ENCODE measurements at places on chromosomes 16 and 17. TPM values are rescaled to one million over a fixed set of nuclear protein-coding genes. Genes with fewer than 3 reads are reported as not detected.

DNA sequence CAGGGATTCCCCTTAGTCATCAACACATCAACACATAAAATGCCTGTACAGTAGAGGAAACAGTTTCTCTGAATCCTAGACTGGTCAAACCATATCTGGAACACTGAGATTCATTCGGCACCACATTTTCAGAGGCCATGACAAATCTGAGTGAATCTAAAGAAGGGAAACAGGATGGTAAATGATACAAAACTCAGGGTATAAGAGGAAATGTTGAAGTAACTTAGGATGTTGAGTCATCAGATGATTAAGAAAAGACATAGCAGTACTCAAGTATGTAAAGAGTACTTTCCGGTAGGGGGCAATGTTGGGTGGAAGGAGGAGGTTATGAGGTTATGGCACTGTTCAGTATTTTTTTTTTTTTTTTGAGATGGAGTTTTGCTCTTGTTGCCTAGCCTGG lies 358.5 kb upstream of the PMFBP1 start:
- DNase-seq = peak; percentile 38

DNA sequence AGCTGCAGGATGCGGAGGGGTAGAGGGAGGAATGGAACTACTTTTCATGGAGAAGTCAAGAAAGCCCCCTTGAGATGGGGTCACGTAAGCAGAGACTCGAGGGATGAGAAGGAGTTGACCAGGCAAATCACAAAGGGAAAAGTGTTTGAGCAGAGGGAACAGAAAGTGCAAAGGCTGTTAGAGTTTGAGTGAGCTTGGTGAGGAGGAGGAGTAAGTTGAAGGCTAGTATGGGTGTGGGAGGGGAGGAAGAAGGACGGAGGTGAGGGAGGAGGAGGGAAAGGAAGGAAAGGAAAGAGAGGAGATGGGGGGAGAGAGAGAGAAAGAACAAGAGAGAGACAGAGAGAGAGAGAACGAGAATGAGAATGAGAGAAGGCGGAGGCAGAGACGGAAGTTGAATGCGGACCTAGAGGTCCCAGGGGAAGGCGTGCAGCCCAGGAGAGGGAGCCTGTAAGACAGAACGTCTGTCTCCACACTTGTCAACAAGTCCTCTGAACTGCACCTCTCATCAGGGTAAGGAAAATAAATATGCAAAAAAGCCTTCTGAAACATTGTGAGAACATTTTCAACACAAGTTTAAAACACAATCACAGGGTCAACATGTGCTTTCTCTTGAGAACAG lies 279.8 kb upstream of the EEF2KMT start:
- no peak for DNase-seq

DNA sequence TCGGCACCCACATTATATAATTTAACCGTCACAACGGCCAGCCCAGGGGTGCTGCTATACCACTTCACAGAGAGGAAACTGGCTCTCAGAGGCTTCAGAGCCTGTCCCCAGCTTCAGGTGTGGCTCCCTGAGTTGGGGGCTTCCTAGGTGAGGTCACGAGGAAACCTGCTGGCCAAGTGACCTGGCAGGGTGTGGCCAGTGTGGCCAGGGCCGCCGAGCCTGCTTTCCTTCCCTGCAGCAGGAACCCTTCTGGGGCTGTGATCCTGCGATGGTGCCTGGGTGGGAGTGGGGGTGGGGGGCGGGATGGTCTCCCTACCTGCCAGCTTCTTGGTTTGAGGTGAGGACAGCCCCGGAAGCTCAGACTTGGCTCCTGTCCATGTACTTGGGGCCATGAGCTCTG lies 39.9 kb downstream of the ADCY7 start:
- no peak for DNase-seq

Gene TRPV3
- total RNA-seq = not detected

DNA sequence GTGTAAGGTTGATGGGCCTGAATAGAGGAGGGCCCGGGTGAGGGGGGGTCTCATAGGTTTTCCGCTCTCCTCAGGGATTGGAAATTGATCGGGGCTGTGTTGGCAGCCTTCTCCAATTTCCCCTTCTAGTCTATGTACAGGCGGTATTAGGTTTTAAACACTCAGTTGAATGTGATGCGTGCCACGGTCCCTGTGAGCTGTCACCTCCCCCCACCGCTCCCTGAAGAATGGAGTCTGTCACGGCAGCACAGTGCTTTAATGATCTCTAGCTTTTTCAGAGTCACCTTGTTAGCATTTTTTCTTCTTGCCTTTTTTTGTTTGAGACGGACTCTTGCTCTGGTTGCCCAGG lies 800 bp downstream of the COX4I1 start:
- DNase-seq = no peak
